ENCODE measurements at places on chromosomes 2 and 18.

- DNase-seq, result no peak
These were observed 313.6 kb downstream of the EPHA4 start for GRCh38 chr2:221258464-221258863.

DNA sequence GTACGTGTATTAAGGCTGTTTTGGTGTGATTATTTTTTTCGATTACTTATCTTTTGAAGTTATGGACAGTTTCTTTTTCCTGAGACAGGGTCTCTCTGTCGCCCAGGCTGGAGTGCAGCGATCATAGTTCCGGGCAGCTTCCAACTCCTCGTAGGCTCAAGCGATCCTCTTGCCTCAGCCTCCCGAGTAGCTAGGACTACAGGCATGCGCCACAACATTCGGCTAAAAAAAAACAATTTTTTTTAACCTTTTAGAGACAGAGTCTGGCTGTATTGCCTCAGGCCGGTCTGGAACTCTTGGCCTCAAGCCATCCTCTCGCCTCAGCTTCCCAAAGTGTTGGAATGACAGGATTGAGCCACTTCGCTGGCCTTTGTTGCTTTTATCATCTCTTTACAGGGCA is 945 bp downstream of the HAT1 start:
- DNase-seq, result peak; percentile 71

DNA sequence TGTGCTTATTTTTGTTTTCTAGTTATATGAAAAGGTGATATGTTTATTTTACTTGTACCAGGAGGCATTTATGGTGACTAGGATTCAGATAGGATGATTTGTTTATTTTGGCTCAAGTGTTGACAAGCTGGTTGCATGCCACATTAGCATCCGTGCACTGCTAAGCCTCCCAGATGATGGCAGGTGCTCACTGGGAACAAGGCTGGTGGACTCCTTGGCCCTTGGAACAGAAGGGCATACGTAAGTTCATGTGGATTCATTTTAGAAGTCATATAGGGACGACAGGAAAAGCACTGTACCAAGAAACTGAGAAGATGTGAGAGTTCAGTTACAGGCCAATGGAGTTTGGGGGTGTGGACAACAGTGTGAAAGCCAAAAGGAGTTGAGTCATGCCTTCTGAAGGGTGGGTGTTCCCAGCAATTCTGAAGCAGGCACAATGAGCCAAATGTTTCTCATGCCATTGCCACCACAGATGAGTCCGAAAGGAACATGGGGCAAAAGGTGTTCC is 166.2 kb downstream of the PHLPP1 start:
- peak; percentile 97 for DNase-seq

DNA sequence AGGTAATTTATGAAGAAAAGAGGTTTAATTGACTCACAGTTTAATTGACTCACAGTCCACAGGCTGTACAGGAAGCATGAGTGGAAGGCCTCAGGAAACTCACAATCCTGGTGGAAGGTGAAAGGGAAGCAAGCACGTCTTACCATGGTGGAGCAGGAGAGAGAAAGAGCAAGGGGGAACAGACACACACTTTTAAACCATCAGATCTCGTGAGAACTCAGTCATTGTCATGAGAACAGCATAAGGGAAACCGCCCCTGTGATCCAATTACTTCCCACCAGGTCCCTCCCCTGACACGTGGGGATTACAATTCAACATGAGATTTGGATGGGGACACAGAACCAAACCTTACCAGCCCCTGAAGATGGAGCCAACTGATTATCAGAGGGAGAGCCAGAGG is 11.2 kb upstream of the PUM2 start:
- no peak for DNase-seq

DNA sequence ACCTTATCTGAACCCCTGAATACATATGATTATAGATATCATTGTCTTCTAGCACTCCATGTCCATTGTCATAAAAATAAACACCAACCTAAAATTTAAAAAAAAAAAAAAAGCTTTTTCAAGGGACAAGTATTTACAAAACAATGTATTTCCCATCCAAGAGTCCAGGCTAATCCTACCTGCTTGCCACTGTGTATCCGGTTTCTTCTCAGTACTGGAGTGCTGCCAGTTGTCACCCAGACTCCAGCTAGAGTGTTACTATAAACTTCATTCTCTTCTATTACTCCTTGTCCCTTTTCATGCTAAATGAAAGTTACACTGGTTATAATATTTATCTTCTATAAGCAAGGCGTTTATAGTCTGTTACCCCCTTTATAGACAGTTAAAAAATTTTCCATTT is 35.8 kb downstream of the MSH6 start:
- DNase-seq, result no peak

- DNase-seq, result peak; percentile 28
These were observed 52.9 kb upstream of the HPCAL1 start for GRCh38 chr2:10249798-10250197.

- peak; percentile 39 for DNase-seq
These were observed 7.3 kb downstream of the FARP2 start for GRCh38 chr2:241363426-241363825.

DNA sequence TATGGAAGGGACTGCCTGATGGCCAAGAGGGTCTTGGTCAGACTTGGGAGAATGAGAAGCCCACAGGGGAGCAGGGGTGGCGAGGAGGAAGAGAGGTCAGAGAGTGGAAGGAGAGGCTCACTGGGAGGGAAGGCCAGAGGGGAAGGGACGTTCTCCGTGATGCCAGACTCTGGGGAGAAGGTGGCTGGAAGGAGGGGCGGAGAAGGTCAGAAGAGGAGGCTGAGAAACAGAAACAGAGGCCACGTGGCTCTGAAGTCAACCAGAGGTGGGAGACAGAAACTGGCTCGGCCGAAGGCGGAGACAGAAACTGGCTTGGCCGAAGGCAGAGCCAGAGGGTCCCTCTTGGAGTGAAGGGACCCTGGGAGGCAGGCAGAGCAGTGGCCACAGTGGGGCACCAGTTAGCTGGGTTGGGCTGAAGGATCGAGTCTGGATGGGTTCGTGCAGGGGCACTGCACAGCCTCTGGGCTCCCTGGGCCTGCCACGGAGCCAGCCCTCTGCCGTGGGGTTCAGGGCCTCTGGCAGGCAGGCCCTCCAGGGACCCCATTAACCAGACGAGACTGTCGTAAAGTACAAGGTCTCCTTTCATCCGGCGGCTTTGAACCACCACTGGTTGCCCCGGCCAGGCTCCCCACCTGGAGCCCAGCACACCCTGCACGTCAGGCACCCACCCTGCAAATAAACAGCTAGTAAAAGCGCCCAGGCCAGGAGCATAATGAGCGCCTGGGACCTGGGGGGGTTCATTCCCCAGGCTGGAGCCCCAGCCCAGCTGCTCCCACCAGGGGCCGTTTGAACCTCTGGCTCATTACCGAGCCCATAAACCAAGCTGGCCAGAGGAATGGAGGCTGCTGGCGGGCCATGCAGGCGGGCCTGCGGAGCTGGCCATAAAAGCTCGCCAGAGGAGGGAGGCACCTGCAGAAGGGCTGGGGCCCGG is 218.8 kb downstream of the DYSF start:
- DNase-seq, result no peak

GRCh38 chr18:11387880-11388279 is 221.5 kb upstream of the SLC35G4 start:
- peak; percentile 80 for DNase-seq

GRCh38 chr2:118430510-118431164 is 342.4 kb downstream of the INSIG2 start:
- peak; percentile 77 for DNase-seq

- DNase-seq, result no peak
These were observed 324.1 kb upstream of the KCNJ3 start for GRCh38 chr2:154374416-154374815.

DNA sequence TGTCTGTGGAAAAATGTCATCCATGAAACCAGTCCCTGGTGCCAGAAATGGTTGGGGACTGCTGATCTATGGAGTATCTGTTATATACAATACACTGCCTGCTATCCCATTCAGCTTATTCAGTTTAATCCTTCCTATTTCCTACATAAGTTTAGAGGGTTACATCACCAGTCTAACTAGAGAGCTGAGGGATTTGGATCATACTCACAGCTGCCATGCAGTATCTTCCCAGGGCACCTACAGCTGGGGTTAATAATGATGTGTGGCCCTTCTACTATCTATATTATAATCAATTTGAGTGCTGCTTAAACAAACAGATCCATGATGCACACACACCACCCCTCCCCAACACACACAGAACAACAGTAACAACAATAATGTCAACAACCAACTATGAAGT is 524.0 kb downstream of the LRRTM4 start:
- DNase-seq, result no peak

DNA sequence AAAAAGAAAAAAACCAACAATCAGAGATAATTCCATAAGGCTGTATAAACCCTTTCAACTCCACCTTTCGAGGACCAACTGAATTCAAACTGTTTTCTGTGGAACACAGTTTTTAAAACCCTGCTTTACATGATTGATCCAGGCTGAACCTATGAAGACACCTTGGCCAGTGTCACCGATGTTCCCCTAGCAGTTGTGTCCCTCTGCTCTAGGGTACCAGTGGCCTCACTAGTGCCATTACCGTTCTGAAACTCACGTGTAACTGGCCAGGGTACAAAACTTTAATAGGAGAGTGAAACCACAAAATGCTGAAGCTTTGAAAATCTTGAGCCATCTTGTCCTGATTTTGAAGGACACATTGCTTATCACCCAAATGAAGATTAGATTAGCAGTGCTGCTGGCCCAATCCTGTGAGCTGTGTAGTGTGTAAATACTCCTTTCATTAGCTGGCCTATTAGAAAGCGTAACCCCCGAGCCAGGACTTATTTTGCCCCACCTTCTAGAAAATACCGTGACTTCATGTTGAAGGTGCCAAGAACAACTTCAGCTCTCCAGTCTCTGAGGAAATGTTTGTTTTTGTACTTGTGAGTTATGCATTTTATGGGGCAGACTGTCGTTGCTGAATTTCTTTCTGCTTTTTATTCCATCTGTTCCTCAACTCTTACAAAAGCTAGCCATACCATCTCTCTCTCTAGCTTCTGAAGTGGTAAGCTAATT is 147.8 kb upstream of the MAP3K20 start:
- peak; percentile 70 for DNase-seq

- DNase-seq, result no peak
These were observed 292.6 kb downstream of the SETBP1 start for GRCh38 chr18:44973282-44973681.

DNA sequence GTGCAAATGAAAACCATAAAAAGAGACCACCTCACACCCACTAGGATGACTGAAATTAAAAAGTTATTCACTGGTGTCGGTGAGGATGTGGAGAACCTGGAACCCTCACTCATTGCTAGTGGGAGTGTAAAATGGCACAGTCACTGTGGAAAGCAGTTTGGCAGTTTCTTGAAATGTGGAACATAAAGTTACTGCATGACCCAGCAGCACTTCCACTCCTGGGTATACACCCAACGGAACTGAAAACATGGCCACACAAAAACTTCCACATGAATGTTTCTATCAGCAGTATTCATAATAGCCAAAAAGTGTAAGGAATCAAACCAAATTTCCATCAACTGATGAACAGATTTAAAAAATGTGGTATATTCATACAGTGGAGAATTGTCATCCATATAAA is 65.1 kb upstream of the SLC66A3 start:
- no peak for DNase-seq

GRCh38 chr2:119482481-119483394 is 41.5 kb downstream of the SCTR start:
- peak; percentile 10 for DNase-seq

GRCh38 chr2:58428096-58429013 is 187.2 kb upstream of the FANCL start:
- DNase-seq, result peak; percentile 45

DNA sequence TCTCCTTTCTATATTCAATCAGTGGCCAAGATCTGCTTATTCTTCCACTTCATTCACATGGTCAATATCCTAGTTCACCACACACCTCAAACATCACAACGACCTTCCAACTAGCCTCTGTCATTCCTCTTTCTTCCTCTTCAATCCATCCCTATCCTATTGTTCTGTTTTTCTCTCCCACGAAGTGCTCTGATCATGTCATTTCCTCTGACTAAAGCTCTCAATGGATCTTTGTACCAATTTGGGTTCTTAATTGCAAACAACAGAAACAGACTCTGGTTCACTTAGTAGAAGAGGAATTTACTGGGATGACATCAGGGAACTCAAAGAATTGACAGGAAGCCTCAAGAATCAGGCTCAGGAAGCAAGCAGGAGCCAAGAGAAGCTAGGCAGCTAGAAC is 23.5 kb downstream of the WNT10A start:
- no peak for DNase-seq

DNA sequence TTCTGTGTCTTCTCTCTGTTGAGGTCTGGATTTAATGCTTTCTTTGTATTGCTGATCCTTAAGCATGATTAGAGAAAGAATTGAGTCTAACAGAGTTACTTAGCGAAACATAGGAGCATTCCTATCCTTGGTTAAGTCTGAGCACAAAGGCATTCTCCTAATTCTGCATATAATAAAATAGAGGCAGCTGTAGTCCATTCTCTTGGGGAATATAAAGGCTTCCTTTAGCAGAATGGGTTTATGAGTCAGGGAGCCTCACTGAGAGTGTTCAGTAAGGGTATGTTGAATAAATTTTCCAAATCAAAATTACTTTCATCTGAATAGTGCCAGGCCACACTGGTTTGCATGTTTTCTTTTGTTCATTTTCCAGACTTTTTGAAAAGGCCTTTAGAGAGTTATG is 101.5 kb downstream of the GALNT1 start:
- DNase-seq, result peak; percentile 17

- DNase-seq, result peak; percentile 44
These were observed 28.4 kb upstream of the SUCLG1 start for GRCh38 chr2:84487298-84487996.

GRCh38 chr18:31061945-31062344 is 19.4 kb upstream of the DSC3 start:
- DNase-seq, result no peak

GRCh38 chr18:48539406-48540250 is 797 bp downstream of the CTIF start:
- peak; percentile 84 for DNase-seq

- DNase-seq, result peak; percentile 52
These were observed 37.4 kb downstream of the AFF3 start for GRCh38 chr2:100104718-100105677.

GRCh38 chr18:52337276-52337675 is 2.7 kb upstream of the DCC start:
- DNase-seq, result peak; percentile 57

GRCh38 chr18:21163647-21164547 is 52.3 kb upstream of the ROCK1 start:
- DNase-seq, result peak; percentile 93

- no peak for DNase-seq
These were observed 26.5 kb downstream of the SCYGR8 start for GRCh38 chr2:227772197-227772661.

DNA sequence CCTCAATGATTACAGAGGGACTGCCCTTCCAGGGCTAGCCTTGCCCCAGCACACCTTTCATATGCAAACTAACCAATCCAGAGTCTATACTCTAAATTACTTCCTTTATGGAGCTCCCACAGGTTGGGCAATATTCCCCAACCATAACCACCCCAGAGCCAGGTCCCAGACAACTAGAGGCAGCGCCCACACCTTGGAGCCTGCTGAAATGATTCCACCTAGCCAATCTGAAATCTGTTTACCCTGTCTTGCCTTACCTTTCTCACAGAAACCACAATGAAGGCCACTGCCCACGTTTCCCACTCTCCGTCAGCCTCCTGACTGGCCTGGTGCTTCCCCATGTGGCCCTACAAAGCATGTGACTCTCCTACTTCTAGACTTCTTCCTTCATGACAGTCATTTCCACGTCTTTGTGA is 62.0 kb downstream of the REEP1 start:
- DNase-seq, result no peak

GRCh38 chr2:80499095-80499494 is 194.5 kb upstream of the LRRTM1 start:
- peak; percentile 64 for DNase-seq

Measured in GM23248 (cell line).